ENCODE measurements at places on chromosomes 5 and 9. TPM values are rescaled to one million over a fixed set of nuclear protein-coding genes. Genes with fewer than 3 reads are reported as not detected.

The CNTNAP3 gene
- polyA plus RNA-seq = 2.7 TPM

The TMEM252 gene
- 1.2 TPM for polyA plus RNA-seq

The SHOC1 gene
- polyA plus RNA-seq = not detected

The PTPA gene
- 104 TPM for polyA plus RNA-seq

Data from muscle of back (tissue), 13 donors.